ENCODE measurements at places on chromosomes 6 and 20.

DNA sequence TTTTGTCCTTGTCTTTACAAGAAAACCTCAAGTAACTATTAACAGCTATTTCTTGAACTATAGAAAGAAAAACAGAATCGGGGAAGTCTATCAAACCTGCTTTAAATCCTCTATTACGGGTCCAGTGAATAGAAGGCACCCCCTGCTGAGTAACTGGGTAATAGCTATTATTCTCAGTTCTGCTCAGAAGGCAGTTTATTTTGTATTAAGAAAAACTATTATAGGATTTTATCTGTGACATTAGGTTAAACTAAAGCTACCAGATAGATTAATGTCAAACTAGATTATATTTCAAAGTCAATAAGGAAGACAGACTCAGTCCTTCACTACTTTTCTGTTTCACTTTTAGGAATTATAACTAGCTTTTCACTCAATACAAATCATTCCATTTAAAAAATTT is 93.7 kb downstream of the DST start:
- DNase-seq: no peak

DNA sequence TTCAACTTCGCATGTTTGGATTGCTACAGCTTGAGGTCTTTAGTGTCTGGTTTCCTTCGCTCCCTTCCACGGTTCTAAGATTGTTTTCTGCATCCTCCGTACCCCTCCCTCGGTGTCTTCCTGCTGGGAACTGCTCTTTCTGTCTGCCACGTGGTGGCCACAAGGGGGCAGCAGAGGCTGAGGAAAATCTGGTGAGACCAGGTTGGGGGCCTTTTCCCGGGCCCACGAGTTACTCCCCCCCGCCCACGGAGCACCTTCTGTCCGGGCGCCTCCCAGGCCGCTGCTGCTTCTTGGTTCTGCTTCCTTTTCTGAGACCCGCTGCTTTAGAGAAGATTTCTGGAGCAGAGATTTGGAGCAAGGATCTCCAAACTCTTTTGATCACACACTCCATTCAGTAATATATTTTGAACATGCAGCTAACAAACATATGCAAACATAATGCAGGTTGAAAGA is 21.1 kb upstream of the NOTCH4 start:
- DNase-seq: peak; percentile 91

GRCh38 chr6:12535586-12536314 is 180.8 kb upstream of the PHACTR1 start:
- DNase-seq: no peak

DNA sequence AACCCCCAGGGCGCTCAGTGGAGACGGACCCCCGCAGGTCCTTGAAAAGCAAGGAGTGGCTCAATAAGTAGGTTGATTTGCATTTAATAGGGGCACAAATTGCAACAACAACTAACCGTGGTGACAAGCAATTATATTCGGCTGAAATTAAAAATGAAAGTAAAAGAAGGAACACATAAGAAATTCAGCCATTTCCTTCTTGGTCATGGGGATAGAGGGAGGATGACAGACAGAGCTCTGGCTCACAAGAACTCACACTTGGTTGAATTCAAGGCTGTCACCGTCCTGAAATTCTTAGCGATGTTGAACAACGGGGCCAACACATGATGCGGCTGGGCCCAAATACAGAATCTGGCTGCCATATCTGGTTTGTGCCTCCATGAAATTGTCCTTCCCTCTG is 129.0 kb downstream of the EDN3 start:
- no peak for DNase-seq
